Left kidney (tissue), 8 donors: ENCODE measurements at places on chromosomes 2 and 18. TPM values are rescaled to one million over a fixed set of nuclear protein-coding genes. Genes with fewer than 3 reads are reported as not detected.

IL36G gene
- 0.67 TPM for polyA plus RNA-seq

ASTL gene
- 0.18 TPM for polyA plus RNA-seq

NAT8 gene
- polyA plus RNA-seq = 18.6 TPM

BCL11A gene
- 15.1 TPM for polyA plus RNA-seq

GCKR gene
- polyA plus RNA-seq = 0.10 TPM

GALR1 gene
- polyA plus RNA-seq = 0.15 TPM

B3GNT2 gene
- polyA plus RNA-seq = 31.3 TPM

EVA1A gene
- polyA plus RNA-seq = 12.9 TPM

PAIP2B gene
- 21.6 TPM for polyA plus RNA-seq

IL1A gene
- 0.17 TPM for polyA plus RNA-seq

FBXO41 gene
- polyA plus RNA-seq = 2.1 TPM

RIT2 gene
- polyA plus RNA-seq = 0.13 TPM

MGAT4A gene
- 33.4 TPM for polyA plus RNA-seq

EN1 gene
- not detected for polyA plus RNA-seq

AOX1 gene
- 2.6 TPM for polyA plus RNA-seq

CIB4 gene
- polyA plus RNA-seq = 0.48 TPM

CDH7 gene
- 17.2 TPM for polyA plus RNA-seq

IL36B gene
- polyA plus RNA-seq = not detected

DNAJC5G gene
- 2.0 TPM for polyA plus RNA-seq

MROH2A gene
- 0.28 TPM for polyA plus RNA-seq

VSNL1 gene
- 4.4 TPM for polyA plus RNA-seq

TACR1 gene
- polyA plus RNA-seq = 2.9 TPM

UNC80 gene
- polyA plus RNA-seq = 2.2 TPM

GCG gene
- polyA plus RNA-seq = not detected

KIDINS220 gene
- polyA plus RNA-seq = 108 TPM

EMX1 gene
- polyA plus RNA-seq = 37.9 TPM

CCDC68 gene
- 11.9 TPM for polyA plus RNA-seq

CCDC93 gene
- polyA plus RNA-seq = 58.9 TPM

SERPINB7 gene
- polyA plus RNA-seq = 1.0 TPM

TMEFF2 gene
- polyA plus RNA-seq = 12.6 TPM

CIDEA gene
- polyA plus RNA-seq = not detected

CENPA gene
- 20.7 TPM for polyA plus RNA-seq

GAREM1 gene
- 39.6 TPM for polyA plus RNA-seq

C2orf72 gene
- polyA plus RNA-seq = 4.0 TPM
